ENCODE measurements at places on chromosomes 7 and 10.

GRCh38 chr7:39620486-39620885, 2.9 kb upstream of the RALA start:
- DNase-seq, result no peak

- no peak for DNase-seq
These were observed 54.3 kb upstream of the ECHDC3 start for GRCh38 chr10:11687779-11688447.

- DNase-seq, result no peak
These were observed 28.9 kb downstream of the GNA12 start for GRCh38 chr7:2814946-2815874.

- no peak for DNase-seq
These were observed 19.1 kb upstream of the MTPAP start for GRCh38 chr10:30368065-30368718.

GRCh38 chr7:100680576-100681271, 7.2 kb downstream of the GNB2 start:
- DNase-seq, result no peak
